GM12892 (cell line): ENCODE measurements at places on chromosomes 6 and 20.

DNA sequence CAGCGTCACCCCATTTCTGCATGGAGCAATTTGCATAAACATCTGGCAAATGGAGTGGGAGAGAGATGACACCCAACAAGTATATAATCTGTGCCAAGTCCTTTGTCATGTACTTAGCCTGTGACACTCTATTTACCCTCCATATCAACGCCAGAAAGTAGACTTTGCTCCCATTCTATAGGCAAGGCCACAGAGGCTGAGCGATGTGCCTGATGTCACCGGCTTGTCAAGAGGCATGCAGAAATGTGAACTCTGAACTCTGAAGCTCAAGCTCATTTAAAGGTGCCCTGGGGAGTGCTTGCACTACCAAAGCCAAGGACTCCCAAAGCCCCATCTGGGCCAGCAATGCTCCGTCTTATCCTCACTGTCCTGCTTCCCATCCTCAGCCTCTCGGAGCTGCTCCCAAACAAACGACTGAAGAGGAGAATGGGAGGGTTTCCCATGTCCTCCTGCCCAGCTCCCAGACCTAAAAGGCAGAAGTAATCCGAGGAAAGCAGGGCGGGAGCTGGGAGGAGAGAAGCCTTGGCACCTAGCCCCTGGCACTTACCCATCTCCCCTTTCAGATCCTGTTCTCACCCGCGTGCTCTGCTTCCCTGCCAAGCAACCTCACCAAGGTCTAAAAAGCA lies 9.2 kb downstream of the CPNE5 start:
- DNase-seq, result no peak

DNA sequence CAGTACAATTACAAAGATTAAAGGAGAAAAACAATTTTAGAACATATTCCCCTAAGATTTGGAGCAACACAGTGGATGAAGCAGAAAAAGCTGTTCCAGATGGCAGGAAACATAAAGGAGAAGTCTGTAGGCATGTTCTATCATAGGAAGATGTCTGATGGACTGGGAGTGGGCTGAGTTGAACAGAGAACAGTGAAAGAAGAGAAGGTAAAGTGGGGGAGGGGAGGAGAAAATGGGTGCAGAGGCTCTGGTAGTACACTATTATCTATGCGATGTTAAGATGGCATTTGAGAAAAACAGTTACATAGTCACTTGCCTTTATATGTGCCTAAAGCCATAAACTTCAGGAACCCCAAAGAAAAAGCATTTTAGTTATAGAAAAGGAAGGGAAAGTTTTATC lies 4.2 kb upstream of the PHIP start:
- DNase-seq, result no peak

GRCh38 chr20:15942130-15942529 lies 631.1 kb downstream of the KIF16B start:
- DNase-seq, result no peak

GRCh38 chr6:75257343-75258087 lies 13.9 kb upstream of the COX7A2 start:
- DNase-seq, result no peak

GRCh38 chr20:42341654-42342053 lies 723.5 kb upstream of the CHD6 start:
- no peak for DNase-seq

- DNase-seq, result no peak
Measured at GRCh38 chr6:16047435-16047990, 81.4 kb upstream of the MYLIP start.

- DNase-seq, result no peak
Measured at GRCh38 chr6:257774-258173, 34.5 kb upstream of the DUSP22 start.

- no peak for DNase-seq
Measured at GRCh38 chr20:45037050-45037449, 63.9 kb downstream of the KCNS1 start.
